ENCODE measurements at places on chromosomes 6 and 20.

GRCh38 chr6:2385471-2385983 lies 140.1 kb upstream of the GMDS start:
- no peak for DNase-seq

DNA sequence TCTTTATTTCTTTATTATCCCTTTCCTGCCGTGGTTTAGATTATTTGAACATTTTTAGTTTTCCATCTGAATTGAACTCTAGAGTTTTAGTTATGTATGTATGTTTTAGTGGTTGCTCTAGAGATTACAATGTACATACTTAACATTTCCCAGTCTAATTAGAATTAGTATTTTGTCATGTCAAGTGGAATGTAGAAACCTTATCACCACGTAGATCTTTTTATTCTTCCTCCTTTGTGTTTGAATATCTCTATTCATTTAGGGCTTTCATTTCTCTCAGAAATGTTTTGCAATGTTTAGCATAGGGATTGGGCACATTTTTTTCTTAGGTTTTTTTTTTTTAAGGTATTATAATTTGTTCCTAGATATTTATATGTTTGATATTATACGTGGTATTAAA lies 73.1 kb upstream of the EZR start:
- DNase-seq: no peak

- no peak for DNase-seq
Observed at GRCh38 chr20:1334370-1334731, 5.4 kb upstream of the SDCBP2 start.

- DNase-seq: no peak
Observed at GRCh38 chr6:152378169-152378568, 259.0 kb downstream of the SYNE1 start.

GRCh38 chr6:69985180-69985579 lies 118.8 kb downstream of the COL19A1 start:
- DNase-seq: no peak

- DNase-seq: no peak
Observed at GRCh38 chr6:28393912-28394662, 5.5 kb downstream of the ZSCAN12 start.

- no peak for DNase-seq
Observed at GRCh38 chr20:53629436-53629835, 35.8 kb upstream of the ZNF217 start.

GRCh38 chr20:34124469-34125249 lies 12.6 kb upstream of the EIF2S2 start:
- no peak for DNase-seq

- no peak for DNase-seq
Observed at GRCh38 chr6:18177286-18177965, 22.2 kb downstream of the KDM1B start.
